ENCODE measurements at places on chromosomes 13 and 19.

DNA sequence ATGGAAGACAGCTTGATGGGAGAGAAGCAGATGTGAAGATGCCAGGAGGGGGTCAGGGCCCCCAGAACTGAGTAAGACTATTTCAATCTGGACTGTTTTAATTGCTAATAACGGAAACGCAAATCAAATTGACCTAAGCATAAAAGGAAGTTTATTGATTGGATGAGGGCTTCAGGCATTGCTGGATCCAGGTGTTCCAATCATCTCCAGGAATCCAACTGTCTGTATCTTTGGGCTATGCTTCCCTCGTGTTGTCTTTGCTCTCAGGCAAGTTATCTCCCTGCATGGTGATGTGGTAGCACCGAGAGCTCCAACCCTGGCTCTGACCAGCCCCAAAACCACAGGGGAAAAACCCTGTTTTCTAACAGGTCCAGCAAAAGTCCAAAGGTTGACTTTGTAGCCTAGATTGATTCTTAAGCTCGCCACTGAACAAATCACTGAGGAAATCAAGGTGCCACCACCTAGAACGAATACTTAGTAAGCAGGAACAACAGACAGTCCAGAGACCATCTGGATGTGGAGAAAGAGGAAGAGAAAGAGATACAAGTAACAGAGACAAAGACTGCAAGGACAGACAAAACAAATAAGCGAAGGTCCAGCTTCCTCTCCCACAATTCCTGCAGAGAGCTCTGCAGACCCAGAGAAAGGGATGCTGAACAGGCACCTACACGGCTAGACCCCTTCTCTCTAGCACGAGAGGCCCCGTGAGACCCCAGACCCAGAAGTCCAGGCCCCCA is 1.2 kb upstream of the C19orf81 start:
- DNase-seq, result no peak

GRCh38 chr13:43698009-43698408 is 88.8 kb downstream of the ENOX1 start:
- no peak for DNase-seq

DNA sequence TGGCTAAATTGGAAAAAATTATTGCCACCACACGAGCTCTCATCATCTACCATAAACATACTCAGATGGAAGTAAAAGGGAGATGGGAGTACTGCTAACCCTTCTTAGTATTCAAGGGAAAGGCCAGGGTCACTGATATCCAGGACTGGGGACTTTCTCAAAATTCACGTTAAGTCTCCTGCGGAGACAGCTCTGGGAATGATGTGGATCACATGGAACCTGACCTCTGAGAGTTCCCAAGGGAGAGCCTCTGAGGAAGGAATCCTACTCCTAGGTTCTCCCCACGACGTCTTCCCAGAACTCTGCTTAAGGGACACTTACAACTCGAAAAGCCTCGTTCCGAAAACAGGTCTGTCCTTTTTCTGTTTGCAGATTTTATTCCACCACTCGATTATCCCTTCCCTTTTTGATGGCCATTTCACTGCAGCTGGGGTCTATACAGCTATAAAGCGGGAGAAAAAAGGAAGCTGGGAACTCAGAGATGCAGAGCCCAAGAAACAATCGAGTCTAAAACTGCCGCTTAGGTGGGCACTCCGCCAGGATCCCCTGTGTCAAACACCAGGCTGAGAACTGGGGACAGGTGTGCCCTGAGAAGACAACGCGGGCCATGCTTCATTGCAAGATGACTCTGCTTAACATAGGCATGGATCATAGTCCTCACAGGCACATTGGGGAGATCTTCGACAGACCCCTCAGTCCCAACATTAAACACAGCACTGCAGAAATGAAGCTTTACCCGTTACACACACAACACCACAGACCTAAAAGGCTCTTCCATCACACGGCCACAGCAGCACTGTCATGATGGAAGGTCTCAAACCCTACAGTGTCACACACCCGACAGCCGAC is 823 bp upstream of the ZNF567 start:
- no peak for DNase-seq

- no peak for DNase-seq
These were observed 166.1 kb downstream of the DCT start for GRCh38 chr13:94313321-94313910.

DNA sequence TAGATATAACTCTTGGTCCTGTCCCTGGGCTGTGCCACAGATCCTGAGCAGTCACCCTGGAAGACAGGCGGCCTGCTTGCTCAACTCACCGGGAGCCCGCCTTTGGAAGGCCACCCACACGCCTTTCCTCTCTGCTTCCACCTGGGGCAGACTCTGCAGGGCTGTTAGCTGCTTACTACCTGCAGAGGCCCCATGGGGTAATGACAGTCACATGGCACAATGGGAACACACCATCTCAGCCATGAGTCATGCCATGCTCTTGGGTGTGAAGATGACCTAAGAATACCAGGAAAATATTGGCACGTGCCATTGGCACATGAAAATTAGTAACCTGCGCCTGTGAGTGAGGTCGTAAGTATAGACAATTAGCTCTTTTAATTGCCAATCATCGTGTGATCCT is 108.6 kb downstream of the COL4A2 start:
- DNase-seq, result no peak

DNA sequence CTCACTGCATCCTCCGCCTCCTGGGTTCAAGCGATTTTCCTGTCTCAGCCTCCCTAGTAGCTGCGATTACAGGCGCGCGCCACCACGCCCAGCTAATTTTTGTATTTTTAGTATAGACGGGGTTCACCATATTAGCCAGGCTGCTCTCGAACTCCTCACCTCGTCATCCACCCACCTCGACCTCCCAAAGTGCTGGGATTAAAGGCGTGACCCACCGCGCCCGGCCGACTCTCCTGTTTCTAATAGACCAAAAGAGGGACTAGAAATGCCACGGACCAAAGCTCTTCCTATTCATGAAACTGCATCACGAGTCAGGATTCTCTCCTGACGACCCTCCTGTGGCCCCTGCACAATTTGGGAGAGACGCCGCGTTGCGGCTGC is 563 bp downstream of the ZNF43 start:
- peak; percentile 12 for DNase-seq

DNA sequence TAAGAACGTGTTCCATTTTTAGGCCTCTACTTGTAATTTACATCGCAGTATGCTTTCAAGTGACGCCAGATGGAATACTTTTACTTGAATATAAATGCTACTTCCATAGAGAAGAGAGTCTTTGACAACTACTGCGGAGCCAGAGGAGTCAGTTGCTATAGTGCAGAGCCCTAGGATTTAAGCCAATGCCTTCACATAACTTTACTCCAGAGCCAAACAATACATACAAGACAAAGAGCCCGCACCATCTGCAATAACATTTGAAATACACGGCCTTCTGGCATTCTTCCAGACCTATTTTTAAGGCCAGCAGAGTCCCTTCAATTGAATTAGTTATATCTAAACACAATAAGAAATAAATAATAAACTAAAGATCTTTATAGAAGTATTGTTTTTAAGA is 59.4 kb downstream of the XPO4 start:
- DNase-seq, result no peak

DNA sequence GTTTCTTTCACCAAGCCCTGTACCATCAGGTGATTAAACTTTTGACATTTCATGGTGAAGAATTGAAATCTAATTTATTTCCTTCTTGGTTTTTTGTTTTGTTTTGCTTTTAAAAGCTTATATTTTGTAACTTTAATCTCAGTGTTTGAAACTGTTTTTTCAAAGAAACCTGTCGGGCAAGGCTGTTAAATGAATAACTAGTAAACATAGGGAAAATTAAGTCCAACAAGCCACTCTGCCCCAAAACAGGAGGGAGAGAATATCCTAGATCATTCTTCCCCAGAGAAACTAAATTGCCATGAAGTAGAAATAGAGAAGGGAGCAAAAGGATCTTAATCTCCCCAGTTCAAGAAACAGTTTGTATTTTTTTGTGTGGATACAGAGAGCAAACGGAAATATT is 98.2 kb downstream of the FREM2 start:
- DNase-seq, result no peak

GRCh38 chr13:28505543-28506135 is 10.7 kb upstream of the FLT1 start:
- DNase-seq, result no peak

GRCh38 chr19:56617531-56617930 is 22.4 kb downstream of the ZNF71 start:
- DNase-seq, result no peak

DNA sequence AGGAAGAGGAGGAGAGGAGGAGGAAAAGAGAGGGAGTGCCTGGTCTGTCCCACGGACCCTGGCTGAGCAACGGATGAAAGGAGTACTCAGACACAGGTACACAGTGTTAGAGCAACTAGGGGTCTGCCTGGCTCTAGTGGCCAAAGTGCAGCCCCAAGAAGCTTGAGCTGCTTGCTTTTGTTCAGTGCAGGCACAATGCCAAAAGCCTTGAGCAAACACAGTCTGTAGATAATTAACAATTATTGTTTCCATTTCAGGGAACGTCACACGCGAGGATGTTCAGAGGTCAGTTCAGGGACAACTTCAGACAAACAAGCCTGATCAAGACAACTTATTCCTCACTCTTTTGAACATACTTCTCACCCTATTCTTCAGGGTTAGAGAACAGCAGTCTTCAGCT is 32.2 kb upstream of the ZNF726 start:
- DNase-seq, result no peak

- DNase-seq, result no peak
These were observed 81.5 kb upstream of the MBNL2 start for GRCh38 chr13:97140611-97141010.

GRCh38 chr13:98506322-98506721 is 70.6 kb downstream of the STK24 start:
- no peak for DNase-seq

DNA sequence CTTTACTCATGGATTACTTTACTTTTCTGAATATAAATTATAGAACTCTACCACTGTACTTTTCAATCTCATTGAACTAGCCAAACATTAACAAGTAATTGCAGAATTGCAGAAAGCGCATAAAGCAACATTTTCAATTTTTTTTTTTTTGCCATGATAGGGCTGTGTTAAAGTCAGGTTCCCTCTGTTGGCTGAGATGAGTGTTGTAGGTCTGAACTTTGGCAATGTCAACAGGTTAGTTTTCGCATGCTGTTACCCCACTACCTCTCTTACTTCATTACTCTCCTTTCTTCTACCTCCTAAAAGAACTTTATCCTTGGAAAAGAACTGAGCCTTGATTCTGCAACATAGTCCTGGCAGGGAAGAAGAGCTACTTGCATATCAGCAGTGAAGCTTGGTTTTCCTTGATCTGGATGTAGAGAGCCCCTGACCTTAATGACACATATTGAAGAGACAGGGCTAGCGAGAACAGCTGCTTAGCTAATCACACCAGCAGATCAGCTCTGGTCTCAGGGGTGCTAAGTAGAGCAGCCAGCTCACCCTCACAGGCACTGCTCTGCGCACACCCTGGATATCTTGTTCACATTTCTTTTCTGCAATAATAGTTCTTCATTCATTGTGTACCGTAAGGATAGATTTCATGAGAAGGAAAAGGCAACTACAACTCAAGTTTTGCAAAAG is 119.5 kb downstream of the FLT1 start:
- no peak for DNase-seq

DNA sequence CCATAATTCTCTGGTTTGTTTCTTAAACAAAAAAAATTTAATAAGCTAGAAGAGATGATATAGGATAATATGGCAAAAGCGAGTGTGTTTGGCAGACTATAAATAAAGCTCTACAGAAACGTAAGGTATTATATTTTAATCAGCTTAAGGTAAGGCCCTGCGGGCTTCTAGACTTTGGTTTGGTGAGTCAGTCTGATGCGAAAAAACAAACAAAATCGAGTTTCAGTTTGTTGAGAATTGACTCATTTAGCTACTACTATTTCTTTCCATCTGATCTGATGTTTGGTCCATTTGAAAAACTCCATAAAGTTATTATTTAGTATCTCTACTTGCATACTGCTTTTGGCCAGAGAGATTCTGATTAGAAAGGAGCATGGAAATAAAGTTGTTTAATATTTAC is 138.0 kb downstream of the MIPEP start:
- DNase-seq, result no peak

- DNase-seq, result no peak
These were observed 429.5 kb downstream of the TSHZ3 start for GRCh38 chr19:30919737-30920136.

DNA sequence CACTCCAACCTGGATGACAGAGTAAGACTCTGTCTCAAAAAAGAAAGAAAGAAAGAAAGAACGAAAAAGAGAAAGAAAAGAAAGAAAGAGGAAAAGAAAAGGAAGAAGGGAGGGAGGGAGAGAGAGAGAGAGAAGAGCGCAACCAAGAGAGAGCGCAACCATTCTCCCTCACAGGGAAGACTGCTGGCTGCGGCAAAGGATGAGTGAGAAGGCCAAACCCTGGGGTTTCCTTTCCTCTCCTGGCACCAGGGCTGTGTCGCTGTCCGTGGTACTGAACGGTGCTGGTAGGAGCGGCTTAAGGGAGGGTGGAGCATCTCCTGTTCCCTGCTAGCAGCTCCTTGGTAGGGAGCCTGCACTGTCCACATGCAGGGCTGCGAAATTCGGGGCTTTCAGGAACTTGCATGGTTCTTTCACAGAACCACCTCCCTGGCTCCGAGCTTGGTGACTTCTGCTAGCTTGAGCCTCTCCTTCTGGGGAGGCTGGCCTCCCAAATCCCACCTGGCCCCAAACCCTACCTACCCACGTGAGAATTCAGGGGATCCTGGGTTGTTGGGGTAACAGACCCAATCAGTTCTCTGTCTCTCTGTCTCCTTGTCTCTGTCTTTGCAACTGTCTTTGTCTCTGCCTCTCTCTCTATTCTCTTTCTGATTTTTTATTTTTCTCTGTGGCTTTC is 51.1 kb upstream of the ZNRF4 start:
- DNase-seq, result peak; percentile 76

DNA sequence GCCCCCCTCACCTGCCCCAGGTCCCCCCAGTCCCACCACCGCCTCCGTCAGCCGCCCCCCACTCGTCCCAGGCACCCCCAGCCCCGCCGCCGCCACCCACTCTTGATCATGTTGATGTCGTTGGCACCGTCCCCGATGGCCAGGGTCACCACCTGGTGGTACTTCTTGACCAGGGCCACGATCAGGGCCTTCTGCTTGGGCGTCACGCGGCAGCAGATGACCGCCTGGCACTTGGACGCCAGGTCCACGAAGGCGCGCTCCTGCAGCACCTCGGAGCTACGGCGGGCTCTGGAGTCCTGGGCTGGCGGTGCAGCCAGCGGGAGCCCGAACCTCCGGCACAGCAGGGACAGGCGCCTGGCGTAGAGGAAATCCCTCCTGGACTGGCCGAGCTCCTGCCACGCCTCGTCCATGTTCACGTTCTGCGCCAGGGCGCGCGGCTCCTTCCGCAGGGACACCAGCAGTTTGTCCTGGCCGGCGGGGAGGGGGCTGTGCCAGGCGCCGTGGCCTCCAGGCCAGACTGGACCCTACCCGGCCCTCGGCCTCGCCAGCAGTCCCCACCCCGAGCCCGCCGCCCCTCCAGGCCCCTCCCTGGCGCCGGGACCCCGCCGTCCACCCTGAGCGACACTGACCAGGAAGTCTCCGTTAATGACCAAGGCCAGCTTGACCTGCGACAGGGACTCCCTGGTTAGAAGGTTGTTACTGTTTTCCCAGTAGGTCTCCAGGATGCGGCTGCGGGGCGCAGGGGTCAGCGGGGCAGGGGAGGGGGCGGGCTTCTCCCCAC is 22.6 kb downstream of the ATP8B3 start:
- no peak for DNase-seq
